ENCODE measurements at places on chromosomes 4 and X.

DNA sequence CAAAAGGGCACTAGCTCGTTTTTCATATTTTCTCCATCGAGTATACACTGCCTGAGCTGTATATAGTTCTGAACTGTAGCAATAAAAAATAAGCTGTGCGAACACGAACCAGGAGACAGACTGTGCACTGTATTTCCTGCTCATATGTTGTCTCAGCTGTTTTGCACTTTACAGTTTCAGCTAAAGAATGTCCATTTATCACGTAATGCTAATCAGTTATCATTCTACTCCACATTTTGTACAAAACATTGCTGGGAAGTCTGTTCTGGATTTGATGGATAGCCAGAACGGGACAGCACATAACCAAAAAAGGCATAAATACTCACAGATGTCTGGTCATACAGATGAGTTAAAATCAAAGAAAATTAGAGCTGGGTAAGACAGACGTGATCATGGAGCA is 315.5 kb upstream of the ADGRL3 start:
- no peak for DNase-seq

DNA sequence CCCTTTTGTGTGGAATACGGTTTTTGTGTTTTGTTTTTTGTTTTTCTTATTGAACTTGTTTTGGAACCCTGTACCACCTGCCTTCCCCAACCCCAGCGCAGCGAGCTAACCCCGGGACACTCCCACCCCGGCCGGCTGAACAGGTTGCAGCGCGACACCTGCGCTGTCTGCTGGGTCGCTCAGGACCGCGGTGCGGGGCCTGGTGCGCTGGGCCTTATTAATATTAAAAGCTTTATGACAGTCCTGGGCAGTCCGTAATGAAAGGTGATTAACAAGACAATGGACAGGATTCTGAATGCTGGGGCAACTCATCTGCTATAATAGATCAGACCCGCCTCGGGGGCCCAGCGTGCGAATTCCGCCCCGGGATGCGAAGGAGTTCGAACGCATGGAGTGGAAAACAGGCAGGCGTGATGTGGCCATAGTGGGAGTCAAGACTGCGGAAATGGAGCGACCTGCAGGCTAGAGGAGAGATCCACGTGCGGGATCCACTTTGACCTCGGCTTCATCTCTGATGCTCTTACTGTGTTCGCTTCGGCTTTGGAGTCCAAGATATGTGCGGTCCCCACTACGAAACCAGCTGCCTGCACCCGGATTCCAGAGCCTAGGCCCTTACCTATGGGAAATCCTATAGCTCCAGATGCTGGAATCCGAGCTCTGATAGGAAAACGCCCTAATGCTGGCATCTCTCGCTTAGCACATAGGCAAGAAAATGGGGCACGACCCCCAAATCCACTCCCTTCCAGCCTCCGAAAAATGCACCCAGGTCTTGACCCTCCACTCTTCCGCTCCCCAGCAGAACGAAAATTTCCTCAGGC is 69.0 kb upstream of the TMEM33 start:
- DNase-seq, result no peak

DNA sequence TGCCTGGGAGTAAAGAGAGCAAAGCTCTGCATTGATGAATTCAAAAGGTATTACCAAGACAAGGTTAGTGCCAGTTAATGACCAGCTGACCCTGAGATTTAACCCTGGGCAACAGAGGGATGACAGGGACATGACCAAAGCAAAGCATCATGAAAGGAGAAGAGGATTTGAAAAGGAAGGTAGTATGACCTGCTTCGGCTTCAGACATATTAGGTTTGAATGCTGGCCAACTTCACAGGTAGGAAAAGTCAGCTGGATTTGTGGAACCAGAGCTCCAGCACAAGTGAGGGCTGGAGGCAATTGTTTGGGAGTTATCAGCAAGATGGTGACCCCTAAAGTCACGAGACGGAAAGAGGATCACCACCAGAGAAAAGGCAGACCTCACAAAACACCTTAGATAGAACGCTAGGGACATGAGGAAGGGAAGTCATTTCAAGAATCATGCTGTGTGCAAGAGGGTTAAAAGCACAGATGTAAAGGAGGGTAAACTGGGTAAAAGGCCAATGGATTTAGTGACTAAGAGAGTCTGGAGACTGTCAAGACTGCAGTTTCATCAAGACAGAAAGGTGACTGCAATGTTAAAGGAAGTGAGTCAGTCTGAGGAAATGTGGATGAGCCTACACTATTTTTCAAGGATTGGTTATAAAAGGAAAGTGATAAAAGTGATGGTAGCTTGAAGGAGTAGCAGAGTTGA is 45.6 kb downstream of the SH3RF1 start:
- DNase-seq, result no peak

GRCh38 chr4:95556207-95556859 is 7.6 kb upstream of the UNC5C start:
- DNase-seq, result no peak

Measured in T1000 (cell line).